Retinal pigment epithelial cell (primary cell): ENCODE measurements at places on chromosomes 1 and 21.
A peak's percentile ranks its signal among the peaks of the same experiment; 100 is the strongest.

- DNase-seq, result no peak
Measured at GRCh38 chr1:89736937-89737733, 83.7 kb upstream of the LRRC8D start.

DNA sequence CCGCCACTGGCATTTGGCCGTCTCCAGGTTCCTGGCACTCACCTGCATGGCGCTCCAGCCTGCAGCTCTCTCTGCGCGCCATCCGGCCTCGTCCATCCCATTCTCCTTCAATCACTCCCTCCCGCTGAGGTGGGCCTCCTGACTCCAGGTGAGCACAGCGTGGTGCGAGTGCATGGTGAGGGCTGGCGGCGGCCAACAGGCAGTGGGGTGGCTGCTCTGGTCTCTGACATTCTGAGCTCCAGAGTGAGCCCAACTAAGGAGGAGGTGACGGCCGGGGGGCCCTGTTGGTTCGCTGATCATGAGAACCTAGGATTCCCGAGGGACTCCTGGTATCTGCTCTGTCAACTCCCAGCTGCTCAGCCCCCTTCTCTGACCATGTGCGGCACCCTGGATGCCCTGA, 130.4 kb downstream of the AJAP1 start:
- DNase-seq, result no peak

DNA sequence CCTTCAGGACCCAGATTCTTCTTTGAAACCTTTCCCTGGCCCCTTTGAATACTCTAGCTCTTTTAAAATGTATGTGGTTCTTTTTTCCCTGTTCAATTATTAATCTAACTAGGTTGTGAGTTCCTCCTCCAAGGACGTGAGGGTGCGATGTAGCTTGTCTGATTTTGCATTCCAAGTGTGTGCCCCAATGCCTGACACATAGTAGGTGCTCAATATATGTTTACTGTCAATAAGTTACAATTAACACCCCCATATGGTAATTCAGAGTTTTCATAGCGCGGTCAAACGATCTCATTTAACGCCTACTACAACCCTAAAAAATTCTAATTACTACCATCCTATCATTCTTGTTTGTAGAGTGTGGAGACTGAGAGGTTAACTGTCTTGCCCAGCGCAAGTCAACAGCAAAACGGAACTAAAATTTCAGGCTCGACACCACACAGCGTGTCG, 482 bp upstream of the MTR start:
- no peak for DNase-seq

GRCh38 chr1:18249631-18250030, 142.0 kb downstream of the IGSF21 start:
- DNase-seq, result no peak

GRCh38 chr1:30768159-30768829, 10.7 kb upstream of the LAPTM5 start:
- DNase-seq, result no peak

DNA sequence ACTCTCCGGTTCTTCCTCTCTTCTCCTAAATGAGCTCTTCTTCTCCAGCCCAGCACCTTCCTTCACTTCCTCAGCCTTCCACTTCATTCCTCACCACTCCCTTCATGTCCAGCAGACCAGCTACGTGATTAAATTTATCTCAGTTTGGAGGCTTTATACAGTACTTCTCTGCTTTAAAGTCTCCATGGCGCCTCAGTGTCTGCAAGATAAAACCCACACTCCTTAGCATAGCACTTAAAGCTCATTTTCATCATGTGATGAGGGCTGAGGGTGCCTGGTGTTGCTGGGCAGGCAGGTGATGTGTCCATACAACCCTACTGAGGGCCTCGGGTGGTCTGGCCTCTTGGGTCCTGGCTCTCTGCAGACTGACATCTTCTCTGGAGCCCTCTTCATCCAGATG, 7.7 kb downstream of the SLC5A9 start:
- DNase-seq, result no peak

- peak; percentile 40 for DNase-seq
Measured at GRCh38 chr1:68916221-68916902, 419.5 kb upstream of the DEPDC1 start.

- DNase-seq, result no peak
Measured at GRCh38 chr1:41751804-41752513, 166.8 kb downstream of the HIVEP3 start.

DNA sequence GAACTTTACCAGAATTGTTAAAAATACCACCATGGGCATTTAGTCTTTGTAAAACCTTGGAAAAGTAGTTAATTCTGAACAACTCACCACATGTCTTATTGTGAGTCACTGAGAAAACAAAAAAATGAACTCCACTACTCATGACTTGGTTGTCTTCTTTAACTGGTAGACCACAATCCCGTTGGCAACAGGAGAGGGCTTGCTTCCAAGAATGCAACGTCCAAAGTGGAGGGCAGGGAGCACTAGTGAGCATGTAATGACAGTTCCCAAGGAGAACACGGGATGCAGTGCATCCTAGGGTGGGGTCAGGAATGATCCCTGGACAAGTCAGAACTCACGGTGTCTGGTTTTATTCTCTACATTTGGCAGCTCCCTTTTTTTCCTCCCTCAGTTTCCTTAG, 15.2 kb upstream of the HMCN1 start:
- DNase-seq, result peak; percentile 62

GRCh38 chr1:69569175-69569541, 1.4 kb downstream of the LRRC7 start:
- DNase-seq, result no peak

DNA sequence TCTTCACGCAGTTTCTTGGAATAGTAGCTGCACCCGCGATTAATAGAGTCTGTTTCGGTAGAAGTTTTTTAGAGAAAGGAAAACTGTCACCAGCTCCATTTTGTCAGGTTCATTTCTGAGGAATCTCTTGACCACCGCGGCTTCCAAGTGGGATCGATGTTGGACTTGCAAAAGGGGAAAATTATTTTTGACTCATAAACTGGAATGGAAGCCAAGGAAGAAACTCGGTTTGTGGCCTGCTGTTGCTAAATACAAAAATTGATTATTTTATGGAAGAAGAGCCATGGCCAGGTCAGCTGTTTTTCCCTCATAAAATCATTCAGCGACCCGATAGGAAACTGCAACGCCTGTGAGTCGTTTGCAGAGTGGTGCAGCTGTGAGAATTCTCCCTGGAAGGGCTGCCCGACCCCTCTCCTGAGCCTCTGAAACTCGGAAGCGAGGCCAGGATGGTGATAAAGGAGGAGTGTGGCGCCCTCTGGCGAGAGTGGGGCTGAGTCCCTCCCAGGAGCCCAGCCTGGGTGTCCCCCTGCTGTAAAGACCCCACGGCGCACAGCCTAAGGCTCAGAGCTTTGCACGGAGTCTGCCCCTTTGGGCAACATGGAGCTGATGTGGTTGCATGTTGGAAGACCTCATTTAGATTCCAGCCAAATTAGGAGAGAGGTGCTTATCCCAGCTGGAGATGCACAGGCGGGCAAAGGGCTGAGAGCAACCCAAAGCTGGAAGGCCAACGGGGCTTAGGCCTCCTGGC, 83.6 kb upstream of the SLC25A33 start:
- no peak for DNase-seq

- no peak for DNase-seq
Measured at GRCh38 chr1:74271503-74271902, 36.3 kb downstream of the TNNI3K start.

DNA sequence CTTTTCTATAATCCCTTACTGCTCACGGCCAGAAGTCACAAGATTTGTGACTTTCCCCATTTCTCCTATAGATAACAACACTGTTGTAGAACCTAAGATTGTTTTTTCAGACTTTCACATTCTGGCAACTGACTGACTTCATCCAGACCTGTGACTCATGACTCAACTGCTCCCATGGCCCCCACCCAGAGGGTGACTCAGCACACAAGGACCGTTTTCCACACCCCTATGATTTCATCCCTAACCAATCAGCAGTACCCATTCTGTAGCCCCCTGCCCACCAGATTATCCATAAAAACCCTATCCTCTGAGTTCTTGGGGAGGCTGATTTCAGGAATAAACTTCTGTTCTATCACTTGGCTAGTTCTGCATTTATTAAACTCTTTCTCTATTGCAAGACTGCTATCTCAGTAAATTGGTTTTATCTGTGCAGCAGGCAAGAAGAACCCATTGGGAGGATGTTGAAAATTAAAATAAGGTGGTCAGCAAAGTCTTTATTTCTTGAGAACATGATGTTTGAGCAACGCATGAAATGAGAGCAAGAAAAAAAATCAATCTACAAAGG, 79.7 kb downstream of the NGF start:
- DNase-seq, result peak; percentile 75

GRCh38 chr1:3541936-3542335, 69.4 kb downstream of the MEGF6 start:
- no peak for DNase-seq

DNA sequence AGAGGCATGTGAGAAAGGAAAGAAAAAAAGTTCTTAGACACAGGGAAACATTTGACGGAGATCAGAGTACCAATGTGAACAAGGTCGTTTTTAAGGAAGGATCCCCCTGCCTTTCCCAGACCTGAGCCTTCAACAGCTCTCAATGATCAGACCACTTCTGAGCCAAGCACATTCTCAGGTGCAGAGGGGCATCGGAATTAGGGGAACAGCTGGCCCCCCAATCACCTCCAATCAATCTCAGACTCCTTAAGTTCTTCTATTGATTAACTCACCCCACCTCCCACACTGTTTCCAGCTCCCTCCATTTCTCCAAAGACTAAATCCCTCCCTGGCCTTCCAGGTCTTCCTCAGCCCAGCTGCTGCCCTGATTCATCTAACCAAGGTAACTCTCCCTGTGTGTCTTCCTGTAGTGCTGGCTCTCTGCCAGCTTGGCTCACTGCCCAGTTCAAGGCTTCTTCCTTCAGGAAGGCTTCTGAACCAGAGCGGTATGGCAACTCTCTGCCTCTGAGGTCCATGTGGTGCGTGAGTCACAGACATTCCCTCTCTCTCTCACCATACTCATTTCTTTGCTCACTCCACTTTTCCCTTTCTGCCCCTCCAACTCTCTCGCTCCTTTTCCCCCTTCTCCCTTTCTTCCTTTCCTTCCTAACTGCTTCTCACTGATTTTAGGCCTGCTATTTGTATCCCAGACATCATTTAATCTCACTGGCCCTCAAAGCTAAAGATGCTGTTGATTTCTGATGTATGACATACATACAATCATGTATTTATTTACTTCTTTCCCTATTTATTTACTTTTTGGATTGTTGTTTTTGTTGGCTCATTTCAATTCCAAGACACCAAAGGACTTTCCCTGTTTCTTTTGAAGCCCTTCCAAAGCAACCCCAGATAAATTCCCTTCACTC, 18.1 kb downstream of the CFAP45 start:
- DNase-seq, result peak; percentile 74

GRCh38 chr1:223771814-223772770, 59.8 kb downstream of the CAPN2 start:
- DNase-seq, result peak; percentile 63

DNA sequence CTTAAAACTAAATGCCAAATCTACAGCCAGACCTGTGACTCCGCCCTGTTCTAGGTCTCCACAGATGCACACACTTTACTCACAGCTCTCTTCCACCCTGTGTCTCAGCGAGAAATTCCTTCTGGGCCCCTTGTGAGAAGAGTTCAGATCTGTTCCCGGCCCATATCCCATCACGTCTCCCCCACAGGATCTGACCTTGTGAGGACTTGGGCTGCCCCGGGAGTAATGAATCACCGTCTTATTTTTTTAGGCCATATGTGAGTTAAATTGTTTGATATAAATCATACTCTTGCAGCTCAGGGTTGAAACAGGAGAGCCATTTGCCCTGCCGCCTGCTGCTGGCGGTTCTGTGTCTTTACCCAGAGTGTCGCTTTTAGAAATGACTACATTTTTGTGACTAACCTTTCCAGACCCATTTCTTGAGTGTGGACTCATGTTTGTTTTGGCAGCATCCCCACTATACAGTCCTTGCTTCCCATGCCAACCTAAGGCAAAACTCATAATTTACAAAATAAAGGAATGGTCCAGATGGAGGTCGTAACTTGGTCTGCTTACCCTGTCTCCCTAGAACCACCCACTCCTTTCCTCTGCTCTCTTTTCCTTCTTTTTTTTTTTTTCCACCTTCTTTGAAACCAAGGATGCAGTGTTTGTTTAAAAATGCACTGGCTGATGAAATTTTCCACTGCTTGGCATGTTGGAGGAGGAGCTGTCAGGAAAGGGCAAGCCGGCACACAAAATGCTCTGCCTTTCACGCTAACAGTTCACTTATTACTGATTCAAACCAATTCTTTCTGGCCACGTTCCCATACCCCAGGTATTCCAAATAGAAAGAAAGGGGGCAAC, 98.0 kb upstream of the C1orf105 start:
- DNase-seq, result no peak

- no peak for DNase-seq
Measured at GRCh38 chr1:54892586-54892985, 5.6 kb upstream of the DHCR24 start.

GRCh38 chr1:65036570-65037051, 70.3 kb upstream of the JAK1 start:
- peak; percentile 80 for DNase-seq

GRCh38 chr1:6757719-6758435, 27.4 kb upstream of the CAMTA1 start:
- no peak for DNase-seq

DNA sequence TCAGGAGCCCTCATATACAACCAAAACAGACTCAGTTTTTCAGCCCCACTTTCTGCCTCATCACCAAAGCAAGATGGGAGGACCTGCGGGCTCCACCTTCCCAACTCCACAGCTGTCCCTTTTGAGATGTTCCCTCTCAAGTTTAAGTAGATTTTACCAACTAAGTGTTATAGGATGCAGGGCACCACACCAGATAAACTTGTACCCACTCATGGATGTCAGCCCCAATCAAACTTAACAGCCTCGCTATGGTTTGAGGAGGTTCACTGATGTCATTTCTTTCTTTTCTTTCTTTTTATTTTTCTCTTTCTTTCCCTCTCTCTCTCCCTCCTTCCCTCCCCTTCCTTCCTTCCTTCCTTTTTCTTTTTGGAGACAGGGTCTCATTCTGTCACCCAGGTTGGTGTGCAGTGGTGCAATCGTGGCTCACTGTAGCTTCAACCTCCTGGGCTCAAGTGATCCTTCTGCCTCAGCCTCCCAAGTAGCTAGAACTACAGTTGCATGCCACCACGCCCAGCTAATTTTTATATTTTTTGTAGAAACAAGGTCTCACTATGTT, 13.4 kb downstream of the CD58 start:
- DNase-seq, result no peak

GRCh38 chr1:153277852-153278251, 18.4 kb downstream of the LORICRIN start:
- DNase-seq, result no peak

DNA sequence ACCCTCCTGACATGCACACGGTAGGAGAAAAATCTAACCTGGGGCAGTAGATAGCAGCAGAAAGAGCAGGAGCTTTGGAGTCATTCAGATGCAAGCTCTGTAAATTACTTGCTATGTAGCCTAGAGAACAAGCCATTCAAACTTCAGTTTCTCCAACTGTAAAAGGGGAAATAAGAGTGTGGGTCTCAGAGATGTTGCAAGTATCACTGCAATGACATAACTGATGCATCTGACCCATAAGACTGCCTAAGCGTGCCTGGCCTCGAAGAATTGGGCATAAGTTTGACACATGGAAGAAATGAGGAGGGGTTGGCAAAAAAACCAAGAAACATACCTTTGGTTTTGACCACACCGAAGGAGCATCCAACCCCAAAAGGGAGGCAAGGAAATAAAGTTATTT, 5.2 kb downstream of the AK2 start:
- DNase-seq, result no peak
